ENCODE measurements at places on chromosomes 1 and 21. TPM values are rescaled to one million over a fixed set of nuclear protein-coding genes. Genes with fewer than 3 reads are reported as not detected.
A peak's percentile ranks its signal among the peaks of the same experiment; 100 is the strongest.

DNA sequence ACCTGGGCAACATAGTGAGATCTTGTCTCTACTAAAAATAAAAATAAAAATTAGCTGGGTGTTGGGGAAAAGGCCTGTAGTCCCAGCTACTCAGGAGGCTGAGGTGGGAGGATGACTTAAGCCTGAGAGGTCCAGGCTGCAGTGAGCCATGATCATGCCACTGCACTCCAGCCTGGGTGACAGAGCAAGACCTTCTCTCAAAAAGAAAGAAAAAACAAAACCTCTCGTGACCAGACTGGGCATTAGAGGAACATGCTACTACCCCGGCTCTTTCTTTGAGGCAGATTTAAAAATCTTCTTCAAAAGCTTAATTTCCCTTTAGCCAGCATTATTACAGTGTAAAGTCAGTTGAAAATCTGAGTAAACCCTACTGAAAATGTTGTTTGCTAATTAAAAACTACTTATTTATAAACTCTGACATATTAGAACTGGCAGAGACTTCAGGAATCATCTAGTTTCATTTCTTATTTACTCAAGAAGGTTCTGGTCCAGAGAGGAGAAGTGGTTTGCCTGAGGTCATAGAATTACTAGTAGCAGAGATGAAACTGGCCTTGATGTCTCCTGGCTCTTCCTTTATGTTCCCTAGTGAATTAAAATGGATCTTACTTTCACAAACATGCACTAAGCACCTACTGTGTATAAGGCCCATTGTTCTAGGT is 11.6 kb upstream of the ELAVL4 start:
- no peaks in the 10 kb centered on the region for H3K27me3 ChIP-seq
- no peak overlapping the region for H3K27ac ChIP-seq

DNA sequence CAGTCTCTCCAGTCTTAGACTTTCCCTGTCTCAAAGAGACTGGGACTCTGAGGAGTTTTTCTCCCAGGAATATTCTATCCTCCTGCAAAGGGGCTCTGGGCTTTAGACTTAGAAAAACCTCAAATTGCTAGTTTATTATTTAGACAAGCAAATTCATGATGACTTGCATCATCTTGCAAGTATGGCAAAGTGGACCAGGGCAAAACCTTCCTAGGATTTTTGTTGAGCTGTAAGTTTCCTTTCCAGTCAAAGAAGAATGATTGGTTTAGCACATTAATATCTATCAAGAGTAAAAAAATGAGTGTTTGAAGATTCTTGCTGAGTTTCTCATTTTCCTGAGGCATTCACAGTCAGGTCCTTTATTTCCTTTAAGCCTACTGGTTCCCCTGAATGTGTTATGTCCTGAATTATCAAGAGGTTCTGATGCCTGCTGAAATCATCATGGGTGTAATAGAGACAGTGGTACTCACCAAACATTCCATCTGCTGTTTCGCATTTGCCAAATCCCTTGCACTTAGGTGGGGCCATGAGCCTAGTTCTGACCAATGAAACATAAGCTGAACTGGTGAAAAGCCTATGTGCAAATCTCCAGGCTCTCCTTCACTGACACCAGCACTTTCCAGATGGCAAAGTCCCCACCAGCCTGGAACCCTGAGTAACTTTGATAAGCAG is 25.2 kb upstream of the SPAG17 start:
- DNase-seq: no peak
- H3K36me3 ChIP-seq: no peaks in the 10 kb centered on the region
- no peaks in the 10 kb centered on the region for H3K4me1 ChIP-seq

GRCh38 chr1:43953361-43953760 is 6.6 kb downstream of the IPO13 start:
- H3K27me3 ChIP-seq: no peaks in the 10 kb centered on the region
- peaks cover 47% of the 10 kb centered on the region for H3K36me3 ChIP-seq
- no peak overlapping the region for H3K4me3 ChIP-seq

- H3K27ac ChIP-seq: no peak overlapping the region
- DNase-seq: peak; percentile 87
- H3K4me3 ChIP-seq: no peak overlapping the region
- H3K27me3 ChIP-seq: no peaks in the 10 kb centered on the region
- H3K36me3 ChIP-seq: no peaks in the 10 kb centered on the region
These were observed 135.5 kb downstream of the MIS18A start for GRCh38 chr21:32143241-32143939.

DNA sequence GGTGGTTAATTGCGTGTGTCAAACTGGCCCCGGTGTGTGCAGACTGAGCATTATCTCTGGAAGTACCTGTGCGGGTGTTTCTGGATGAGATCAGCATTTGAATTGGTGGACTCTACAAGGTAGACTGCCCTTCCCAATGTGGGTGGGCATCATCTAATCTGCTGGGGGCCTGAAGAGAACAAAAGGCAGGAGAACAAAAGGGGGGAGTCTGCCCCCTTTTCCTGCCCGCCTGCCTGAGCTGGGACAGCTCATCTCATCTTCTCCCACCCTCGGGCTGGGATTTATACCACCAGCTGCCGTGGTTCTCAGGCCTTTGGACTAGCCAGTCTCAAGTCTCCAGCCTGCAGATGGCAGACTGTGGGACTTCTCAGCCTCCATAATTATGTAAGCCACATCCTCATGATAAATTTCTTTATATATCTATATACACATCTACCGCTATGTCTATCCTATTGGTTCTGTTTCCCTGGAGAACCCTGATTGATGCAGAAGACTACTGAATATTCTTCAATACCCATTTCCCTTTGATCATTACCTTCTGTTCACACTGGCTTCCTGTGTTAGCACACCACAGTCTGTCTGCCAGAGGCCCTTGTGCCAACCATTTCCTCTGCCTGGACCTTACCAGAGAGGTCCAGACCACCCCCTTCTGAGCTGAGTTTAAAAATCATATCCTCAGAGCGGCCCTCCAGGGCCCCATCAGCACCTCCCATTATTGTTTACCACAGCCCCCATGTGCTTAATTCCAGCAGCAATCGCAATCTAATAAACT is 25.2 kb downstream of the RCAN1 start:
- no peaks in the 10 kb centered on the region for H3K36me3 ChIP-seq
- DNase-seq: no peak
- H3K27ac ChIP-seq: no peak overlapping the region
- H3K27me3 ChIP-seq: no peaks in the 10 kb centered on the region

GRCh38 chr1:1245817-1246576 is 525 bp downstream of the C1QTNF12 start:
- peaks cover 15% of the 10 kb centered on the region for H3K4me1 ChIP-seq
- H3K4me3 ChIP-seq: peak overlapping the region; percentile 24
- no peak for DNase-seq
- H3K27ac ChIP-seq: no peak overlapping the region
- H3K36me3 ChIP-seq: no peaks in the 10 kb centered on the region

DNA sequence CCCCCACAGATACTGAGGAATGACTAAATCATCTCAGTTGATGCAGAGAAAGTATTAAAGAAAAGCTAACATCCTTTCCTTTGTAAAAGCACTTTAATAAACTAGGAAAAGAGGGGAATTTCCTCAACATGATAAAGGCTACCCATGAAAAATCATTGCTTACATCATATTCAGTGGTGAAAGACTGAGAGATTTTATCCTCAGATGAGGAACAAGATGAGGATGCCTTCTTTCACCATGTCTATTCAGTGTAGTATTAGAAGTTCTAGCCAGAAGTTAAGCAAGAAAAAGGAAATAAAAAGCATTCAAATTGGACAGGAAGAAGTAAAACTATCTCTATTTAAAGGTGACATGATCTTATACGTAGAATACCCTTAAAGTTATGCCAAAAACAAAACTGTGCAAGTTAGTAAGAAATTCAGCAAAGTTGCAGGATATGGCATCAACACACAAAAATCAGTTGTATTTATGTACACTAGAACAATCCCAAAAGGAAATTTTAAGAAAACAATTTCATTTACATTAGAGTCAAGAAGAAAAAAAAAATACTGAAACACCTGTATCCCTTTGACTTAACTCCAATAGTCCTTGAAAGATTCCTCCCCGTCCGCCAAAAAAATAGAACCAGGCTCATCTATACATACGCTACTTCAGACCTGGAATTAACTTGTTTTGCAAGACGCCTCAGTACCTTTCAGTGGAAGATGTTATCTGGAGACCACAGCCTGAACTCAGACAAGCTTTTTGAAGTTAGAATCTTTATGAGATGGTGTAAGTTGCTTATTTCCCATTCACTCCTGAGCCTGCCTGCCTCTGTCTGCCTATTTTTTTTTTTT is 17.5 kb downstream of the ZMYM4 start:
- H3K4me1 ChIP-seq: peaks cover 23% of the 10 kb centered on the region
- no peak overlapping the region for H3K27ac ChIP-seq
- no peak overlapping the region for H3K4me3 ChIP-seq
- H3K36me3 ChIP-seq: no peaks in the 10 kb centered on the region

DNA sequence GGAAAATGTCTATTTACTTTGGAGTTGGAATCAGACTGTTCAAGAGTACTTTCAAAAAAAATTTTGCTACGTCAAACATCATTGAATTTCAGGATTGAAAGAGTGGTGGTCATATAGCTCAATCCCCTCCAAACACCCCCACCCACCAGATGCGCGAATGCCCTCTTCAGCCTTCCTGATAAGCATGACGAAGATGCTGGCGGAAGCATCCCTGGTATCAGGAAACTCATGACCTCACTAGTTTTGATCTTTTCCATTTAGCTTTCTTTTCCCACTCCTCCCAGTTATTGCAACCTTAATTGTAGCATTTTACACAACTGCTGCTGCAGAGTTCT is 104.4 kb downstream of the LEPR start:
- DNase-seq: no peak
- H3K4me3 ChIP-seq: peak overlapping the region; percentile 59
- H3K4me1 ChIP-seq: peaks cover 16% of the 10 kb centered on the region
- H3K27ac ChIP-seq: no peak overlapping the region
- no peaks in the 10 kb centered on the region for H3K36me3 ChIP-seq
- peaks cover 15% of the 10 kb centered on the region for H3K27me3 ChIP-seq

DNA sequence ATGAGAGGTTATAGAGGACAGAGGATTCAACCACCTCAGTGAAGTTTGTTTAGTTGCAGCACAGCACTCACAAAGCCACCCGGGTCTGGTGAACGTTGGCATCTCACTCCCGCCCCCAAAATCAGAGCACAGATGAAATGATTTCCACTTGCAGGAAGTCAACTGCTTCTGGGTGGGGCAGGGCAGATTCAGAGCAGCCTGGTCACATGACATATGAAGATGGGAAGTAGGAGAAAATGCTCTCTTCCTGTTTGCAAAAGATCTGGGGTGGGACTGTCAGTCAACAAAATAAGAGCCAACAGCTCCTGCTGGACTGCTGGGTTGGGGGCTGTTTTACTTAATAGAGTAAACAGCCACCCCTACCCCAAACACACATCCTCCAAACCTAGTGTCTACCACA is 43.2 kb downstream of the LRRC71 start:
- peaks cover 84% of the 10 kb centered on the region for H3K36me3 ChIP-seq
- no peak overlapping the region for H3K4me3 ChIP-seq
- no peak for DNase-seq
- H3K27ac ChIP-seq: no peak overlapping the region
- no peaks in the 10 kb centered on the region for H3K4me1 ChIP-seq
- no peaks in the 10 kb centered on the region for H3K27me3 ChIP-seq

DNA sequence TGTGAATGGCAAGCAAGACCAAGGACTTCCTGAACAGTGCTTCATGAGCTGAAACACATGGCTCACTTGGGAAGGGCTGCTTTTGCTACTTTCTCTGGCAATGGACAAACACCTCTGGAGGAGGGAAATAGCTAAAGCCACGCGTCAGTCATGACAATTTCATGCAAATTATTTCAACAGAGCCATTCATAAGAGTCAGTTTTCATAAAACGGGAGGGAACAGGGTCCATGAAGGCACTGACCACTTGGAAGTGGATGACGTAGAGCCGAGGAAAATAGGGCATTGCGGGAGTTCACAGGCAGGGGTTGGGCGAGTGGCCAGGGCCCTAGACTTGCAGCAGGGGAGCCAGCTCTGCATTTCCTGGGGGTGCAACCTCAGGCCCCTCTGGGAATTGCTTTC is 43.9 kb downstream of the SDC3 start:
- no peaks in the 10 kb centered on the region for H3K36me3 ChIP-seq
- H3K4me3 ChIP-seq: no peak overlapping the region
- no peak for DNase-seq
- H3K4me1 ChIP-seq: no peaks in the 10 kb centered on the region

DNA sequence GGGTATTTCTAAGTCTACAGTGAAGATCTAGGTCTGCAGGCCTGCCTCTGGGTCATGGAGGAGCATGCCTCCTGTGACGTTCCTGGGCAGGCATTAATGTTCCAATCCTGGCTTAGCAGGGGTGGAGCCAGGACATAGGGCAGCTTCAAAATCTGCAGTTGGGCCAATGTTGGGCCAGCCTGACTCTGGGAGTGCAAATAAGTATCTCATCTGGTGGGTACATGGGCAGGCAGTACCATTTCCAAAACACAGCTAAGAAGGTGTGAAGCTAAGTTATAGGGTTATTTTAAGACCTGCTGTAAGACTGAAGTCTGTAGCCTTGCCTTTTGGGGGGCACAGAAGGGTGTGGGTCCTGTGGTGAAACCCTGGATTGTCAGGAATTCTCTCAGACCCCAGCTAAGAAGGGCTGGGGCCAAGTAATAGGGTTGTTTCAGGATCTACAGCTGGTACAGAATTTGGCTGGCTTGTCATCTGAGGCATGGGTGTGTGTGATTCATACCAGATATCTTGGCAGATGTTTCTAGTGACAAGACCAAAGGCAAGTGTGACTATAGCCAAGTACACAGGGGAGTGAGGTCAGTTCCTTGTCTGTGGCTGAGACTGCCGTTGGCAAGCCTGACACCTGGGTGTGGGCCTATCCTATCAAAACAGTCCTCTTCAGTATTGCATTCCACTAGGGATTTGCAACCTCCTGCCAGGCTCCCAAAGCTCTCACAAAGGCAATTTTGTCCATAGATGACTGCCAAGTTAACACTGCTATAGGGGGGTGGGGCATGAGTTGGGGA is 468.7 kb upstream of the B3GALT2 start:
- no peak for DNase-seq
- H3K4me3 ChIP-seq: no peak overlapping the region
- no peaks in the 10 kb centered on the region for H3K27me3 ChIP-seq
- peaks cover 12% of the 10 kb centered on the region for H3K4me1 ChIP-seq
- H3K36me3 ChIP-seq: no peaks in the 10 kb centered on the region

DNA sequence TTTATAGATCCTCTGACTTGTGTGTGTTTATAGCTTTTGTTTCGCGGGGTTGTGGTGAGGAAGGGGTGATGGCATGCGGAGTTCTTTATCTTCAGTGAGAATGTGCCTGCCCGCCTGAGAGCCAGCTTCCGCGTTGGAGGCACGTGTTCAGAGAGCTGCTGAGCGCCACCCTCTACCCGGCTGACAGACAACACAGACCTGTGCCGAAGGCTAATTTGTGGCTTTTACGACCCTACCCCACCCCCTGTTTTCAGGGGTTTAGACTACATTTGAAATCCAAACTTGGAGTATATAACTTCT is 14.4 kb upstream of the CD101 start:
- no peak for DNase-seq
- H3K4me1 ChIP-seq: peaks cover 60% of the 10 kb centered on the region
- H3K27ac ChIP-seq: no peak overlapping the region

Gene BRDT
- not detected for total RNA-seq

Gene ADPRS
- 45.8 TPM for total RNA-seq

Gene CRYBG2
- not detected for total RNA-seq

Gene OR2T11
- not detected for total RNA-seq

Gene DNAJB4
- 71.5 TPM for total RNA-seq

Gene MATN1
- total RNA-seq: not detected
